ENCODE measurements at places on chromosomes 12 and 14.

DNA sequence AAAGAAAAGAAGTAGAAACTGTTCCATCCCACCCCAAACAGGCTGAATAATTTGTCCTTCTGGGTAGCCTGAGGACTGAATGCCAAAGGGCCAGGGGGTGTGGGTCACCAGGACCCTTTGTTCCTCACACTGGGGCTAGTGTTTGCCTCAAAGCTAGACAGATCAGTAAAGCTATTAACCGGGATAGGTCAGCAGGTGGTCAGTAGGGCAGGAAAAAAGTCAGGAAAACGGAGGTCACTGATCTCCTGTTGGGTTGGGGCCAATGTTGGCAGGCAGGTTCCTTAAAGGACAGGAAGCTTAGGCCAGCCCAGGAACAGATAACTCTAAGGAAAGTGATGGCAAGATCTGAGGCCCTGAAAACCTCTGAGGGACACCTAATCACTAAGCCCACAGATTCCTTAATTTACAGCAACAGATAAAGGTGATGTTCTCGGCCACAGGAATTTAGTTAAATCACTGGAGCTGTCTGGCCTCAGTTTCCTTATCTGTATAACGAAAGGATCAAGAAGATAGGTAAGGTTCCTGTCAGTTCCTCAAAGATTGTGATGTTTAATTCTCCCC, 22.7 kb upstream of the TMPO start:
- DNase-seq = no peak

- no peak for DNase-seq
Measured at GRCh38 chr14:71773898-71774481, 158.2 kb upstream of the RGS6 start.

GRCh38 chr12:50110762-50111351, 1.2 kb upstream of the COX14 start:
- DNase-seq = peak; percentile 79

DNA sequence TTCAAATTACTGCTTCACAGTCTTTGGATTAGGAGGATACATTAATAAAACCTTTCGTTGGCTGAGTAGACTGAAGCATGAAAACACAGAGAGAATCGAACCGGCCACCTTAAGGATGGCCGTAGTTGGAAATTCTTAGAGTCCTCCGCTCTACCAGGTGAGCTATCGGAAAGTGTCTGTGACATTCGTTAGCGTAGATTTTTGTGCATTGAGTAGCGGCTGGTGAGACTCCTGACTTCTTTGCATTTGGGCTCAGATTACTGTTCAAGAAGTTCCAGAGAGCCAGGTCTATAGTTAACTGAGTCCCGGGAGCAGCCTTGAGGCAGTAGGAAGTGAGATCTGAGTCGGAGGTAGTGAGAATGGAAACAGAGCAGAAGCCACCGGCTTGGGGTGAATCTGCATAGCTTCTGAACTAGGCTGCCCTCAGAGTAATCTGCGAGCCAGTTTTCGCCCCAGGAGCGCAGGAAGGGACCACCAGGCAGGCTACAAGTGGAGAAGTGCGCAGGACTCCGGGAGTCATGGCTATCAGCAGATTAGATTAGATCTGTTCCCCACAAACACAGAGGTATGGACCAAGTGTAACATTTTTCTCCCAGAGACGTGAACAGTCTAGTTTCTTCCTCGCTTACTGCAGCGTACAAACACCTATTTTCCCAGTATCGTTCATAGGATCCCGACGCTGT, 11.0 kb downstream of the OR6S1 start:
- no peak for DNase-seq

DNA sequence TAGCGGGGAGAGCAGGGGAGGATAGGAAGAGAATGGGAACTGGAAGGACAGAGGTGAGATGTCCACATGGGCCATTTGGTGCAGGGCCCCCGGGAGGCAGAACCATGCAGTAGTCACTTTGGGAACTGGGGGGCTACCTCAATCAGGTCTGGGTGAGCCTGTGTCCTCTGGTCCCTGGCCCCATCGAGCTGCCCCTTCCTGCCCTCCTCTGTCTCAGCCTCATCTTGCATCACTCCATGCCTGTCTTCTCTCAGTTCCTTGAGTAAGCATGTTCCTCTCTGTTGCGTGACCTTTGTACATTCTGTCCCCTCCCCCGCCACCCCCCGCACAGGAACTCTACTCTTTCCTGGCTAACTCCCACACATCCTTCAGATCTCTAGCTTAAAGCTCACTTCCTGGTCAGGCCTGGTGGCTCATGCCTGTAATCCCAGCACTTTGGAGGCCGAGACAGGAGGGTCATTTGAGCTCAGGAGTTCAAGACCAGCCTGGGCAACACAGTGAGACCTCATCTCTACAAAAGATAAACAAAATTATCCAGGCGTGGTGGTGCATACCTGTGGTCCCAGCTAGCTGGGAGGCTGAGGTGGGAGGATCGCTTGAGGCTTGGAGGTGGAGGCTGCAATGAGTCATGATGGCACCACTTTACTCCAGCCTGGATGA, 23.2 kb downstream of the FOS start:
- DNase-seq = peak; percentile 55

- peak; percentile 65 for DNase-seq
Measured at GRCh38 chr12:54993181-54993835, 8.7 kb upstream of the TESPA1 start.

DNA sequence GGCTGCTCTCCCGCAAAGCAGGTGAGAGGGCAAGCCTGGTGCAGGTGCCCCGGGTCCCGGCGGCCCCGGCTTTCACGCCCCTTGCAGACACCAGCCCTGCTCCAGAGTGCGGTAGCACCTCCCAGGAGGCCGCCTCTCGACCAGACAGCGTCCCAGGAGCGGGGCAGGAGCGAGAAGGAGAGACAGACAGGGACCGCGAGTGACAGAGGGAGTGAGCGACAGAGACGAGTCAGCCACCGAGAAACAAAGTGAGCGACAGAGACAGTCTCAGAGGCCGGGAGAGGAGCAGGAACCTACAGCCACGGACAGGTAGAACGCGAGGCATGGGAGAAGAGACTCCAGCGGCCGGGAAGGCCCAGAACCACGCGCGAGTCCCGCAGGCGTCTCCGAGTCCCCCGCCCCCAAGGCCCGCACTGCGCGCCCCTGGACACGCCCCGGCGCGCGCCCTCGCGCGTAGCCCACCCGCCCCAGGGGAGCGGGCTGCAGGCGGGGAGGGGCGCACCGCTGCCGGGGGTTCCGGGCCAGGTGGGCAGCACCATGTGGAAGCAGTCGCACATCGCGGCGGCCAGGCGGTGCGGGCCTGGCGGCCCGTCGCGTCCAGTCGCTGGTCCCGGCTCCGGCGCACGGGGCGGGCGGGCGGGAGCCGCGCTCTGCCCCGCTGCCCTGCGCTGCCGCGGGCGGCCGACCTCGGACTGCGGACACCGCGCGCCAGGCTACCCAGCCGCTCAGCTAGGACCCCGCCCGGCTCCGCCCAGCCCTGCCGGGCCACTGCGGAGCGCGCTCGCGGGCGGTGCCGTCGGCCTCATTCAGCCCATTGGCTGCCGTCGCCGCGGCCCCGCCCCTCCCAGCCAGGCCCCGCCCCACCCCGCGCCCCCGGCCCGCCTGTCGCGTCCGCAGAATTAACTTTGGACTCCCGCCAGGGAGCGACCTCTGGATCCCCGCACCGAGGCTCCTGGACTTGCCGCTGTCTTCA, at the start of gene AHNAK2:
TSS of gene AHNAK2 (minus strand) at position 694 of the 973 bp plus-strand sequence. CDS start at position 557, 137 bp downstream.
- no peak for DNase-seq

GRCh38 chr14:77142005-77142800, 612 bp upstream of the ZDHHC22 start:
- DNase-seq = no peak

DNA sequence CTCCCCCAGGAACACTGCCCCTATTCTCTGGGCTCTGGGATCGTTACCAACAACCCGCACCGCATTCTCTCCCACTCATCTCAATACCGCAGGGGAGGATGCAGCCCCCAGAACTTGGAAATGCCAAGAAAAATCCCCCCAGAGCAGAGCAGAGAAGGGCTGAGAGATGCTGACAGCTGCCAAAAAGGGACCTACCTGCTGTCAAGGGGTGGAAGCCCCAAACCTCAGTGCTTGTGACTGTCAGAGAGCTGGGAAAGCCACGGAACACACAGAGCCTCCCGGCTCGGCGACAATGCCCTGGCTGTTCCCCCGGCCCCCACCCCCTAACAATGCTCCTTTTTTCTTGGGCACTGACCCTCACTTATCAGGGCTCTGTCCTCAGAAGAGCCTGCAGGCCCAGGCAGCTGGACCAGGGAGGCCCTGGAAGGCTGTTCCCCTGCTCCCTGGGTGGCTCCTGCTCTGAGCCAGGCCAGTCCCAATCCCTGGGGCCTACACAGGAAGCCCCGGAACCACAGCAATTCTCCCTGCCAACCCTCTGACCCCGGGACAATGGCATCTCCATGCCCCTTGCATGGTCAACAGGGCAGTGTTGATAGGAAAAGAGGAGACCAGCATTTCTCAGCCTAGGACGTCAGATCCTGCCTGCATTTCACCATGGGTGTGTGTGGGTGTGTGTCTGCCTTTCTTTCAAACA, 78.9 kb downstream of the ITPK1 start:
- no peak for DNase-seq

- no peak for DNase-seq
Measured at GRCh38 chr14:22420598-22421186, 168.3 kb downstream of the DAD1 start.

DNA sequence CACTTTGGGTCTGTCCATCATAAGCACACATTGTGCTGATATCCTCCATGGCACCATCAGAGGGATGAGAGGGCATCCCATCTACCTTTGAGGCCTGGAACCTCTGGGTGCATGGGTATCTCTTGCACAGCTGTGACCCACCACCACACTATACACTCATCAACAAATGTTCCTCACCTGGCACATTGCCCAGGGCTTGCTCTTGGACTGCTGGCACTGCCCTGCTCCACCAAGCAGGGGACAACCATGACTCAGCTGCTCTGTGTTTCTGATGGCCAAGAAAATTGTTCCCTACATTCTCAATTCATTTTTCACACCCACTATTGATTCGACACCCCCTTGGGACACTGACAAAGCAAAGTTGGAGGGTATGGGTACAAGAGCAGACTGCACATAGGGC, 155.5 kb downstream of the PTPRO start:
- no peak for DNase-seq

GRCh38 chr12:33245434-33245833, 194.2 kb downstream of the SYT10 start:
- peak; percentile 40 for DNase-seq

- peak; percentile 66 for DNase-seq
Measured at GRCh38 chr14:69151458-69152180, 1.3 kb downstream of the DCAF5 start.

GRCh38 chr14:71474301-71475265, 457.6 kb upstream of the RGS6 start:
- DNase-seq = no peak

GRCh38 chr14:99531251-99532096, 50.3 kb downstream of the CCNK start:
- no peak for DNase-seq

DNA sequence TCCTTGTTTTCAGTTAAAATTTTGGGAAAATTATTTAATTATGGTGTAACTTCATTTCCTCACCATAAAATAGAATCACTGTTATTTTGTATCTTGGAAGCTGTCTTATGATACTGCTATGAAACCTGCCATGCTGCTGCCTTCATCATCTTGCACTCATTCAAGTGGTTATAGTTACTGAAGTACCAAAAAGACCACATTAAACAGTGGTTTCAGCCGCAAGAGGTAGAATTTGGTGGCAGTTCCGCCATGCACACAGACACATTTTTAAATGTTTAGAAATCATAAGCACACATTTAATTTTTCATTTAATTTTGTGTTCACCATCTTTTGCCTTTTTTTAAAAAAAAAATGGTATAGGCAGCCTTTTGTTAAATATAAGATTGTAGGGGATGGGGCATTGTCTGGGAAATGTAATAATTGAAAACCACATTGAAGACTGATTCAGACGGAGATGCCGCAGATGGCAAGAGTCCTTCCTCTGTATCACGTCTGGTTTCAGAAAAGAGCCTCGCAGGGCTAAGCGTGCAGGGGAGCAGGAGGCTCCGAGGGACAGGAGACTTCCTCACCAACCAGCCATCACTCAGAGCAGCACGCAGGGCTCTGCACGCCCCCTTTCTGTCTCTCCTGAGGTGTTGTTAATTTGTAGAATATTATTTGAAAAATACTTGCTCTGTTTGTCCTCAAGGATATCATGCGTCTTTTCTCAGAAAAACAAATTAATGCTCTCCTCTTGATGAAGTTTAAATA, 115.2 kb upstream of the PELI2 start:
- no peak for DNase-seq

GRCh38 chr14:100369019-100369418, 45.9 kb downstream of the SLC25A47 start:
- DNase-seq = no peak

GRCh38 chr14:75175677-75176141, 703 bp downstream of the TMED10 start:
- no peak for DNase-seq

DNA sequence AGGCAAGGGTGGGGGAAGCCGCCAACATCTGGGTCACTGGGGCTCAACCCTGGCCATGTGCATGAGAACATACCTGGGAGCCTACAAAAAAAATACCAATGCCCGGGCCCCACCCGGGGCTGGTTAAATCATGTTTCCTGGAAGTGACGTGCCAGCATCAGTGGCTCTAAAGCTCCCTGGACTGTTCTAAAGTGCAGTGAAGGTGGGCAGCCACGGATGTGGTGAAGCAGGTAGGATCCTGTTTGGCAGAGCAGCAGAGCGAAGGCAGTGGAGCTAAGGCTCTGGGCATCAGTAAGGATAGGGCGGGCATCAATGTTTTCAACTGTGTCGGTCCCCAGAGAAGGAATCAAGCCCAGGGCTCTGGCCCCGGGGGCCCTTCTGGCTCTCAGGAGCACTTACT, 525 bp upstream of the GPR68 start:
- no peak for DNase-seq

- no peak for DNase-seq
Measured at GRCh38 chr12:79408689-79409088, 282.1 kb downstream of the PAWR start.

GRCh38 chr14:66003082-66003730, 483.0 kb upstream of the CCDC196 start:
- no peak for DNase-seq

DNA sequence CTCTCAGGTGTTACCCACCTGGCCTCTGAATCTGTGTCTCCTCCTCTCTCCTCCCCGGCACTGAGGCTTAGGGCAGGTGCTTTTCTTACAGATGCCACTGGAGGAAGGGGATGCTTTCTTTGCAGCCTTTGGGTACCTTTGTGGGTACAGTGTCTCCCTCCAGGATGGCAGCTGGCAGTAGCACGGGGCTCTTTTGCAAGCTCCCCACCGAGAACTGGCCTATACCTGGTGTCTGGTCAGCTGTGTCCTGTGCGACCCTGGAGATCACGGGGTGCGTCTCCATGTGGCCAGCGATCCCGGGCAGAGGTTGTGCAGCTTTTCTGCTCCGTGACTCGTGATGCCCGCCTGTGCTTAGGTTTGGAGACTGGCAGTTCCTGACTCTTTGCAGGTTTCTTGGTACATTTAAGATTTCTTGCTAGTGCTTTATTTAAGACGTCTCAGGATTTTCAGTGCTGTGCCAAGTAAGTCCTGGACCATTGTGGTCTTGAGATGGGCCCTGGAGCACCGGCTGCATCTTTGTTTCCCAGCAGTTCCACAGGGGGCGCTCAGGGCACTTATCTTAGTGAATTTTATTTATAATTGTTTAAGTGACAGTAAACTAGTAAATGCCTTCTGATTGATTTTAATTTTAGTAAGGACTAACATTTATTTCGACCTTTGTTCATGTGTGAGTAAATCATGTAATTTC, 68.9 kb downstream of the DDX51 start:
- DNase-seq = no peak

- no peak for DNase-seq
Measured at GRCh38 chr14:36450550-36450949, 69.5 kb downstream of the NKX2-1 start.

GRCh38 chr14:64971491-64971942, 619 bp downstream of the RAB15 start:
- DNase-seq = no peak

GRCh38 chr12:86333955-86334522, 77.8 kb upstream of the MGAT4C start:
- DNase-seq = no peak

All from left kidney (tissue), 8 donors.